Kidney capillary endothelial cell (primary cell): ENCODE measurements at places on chromosomes 12 and 14.

DNA sequence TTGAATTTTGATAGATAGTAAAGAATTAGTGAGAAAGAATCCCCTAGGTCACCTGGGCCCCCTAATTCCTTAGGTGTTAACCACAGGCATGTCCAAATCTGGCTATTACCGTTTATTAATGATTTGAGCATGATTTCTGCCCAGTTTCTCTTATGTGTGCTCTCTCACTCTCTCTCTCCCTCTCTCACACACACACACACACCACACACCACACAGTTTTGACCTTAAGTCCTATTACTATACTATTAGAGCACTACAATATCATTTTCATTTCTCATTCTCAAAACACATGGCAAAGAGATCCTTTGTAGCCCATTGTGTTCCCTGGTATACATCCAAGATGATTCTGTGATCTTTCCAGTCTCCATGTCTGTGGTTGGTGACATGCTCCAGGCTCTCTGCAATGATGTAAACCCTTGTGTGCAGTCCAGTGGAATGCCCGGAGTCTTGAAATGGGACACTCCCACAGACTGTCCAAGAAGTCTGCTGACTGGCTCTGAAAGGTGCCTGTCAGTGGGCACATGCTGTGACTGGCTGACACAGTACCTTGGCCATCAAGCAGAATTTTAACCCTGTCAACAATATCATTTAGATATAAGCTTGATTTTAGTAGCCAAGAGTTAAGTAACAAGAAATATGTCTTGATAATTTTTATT lies 96.2 kb downstream of the FIGNL2 start:
- no peak for DNase-seq

DNA sequence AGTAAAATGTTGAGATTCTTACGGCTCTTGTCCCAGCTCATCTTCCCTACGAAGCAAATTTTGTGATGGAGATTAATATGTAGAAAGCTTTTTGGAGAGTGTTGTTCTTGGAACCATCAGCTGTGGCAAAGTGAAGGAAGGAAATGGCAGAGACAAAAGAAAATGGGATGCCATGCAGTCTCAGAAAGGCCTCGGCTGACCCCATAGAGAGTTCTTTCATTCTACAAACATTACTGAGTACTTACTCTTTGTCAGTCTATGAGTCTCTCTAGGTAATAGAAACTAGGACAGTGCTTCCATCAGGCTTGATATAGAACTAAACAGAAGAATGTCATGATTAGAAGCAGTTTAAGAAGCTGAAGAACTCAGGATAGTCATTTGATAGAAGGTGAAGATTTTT lies 134.1 kb downstream of the PLEKHA5 start:
- no peak for DNase-seq

- no peak for DNase-seq
Measured at GRCh38 chr12:41980390-41980789, 164.3 kb downstream of the GXYLT1 start.

DNA sequence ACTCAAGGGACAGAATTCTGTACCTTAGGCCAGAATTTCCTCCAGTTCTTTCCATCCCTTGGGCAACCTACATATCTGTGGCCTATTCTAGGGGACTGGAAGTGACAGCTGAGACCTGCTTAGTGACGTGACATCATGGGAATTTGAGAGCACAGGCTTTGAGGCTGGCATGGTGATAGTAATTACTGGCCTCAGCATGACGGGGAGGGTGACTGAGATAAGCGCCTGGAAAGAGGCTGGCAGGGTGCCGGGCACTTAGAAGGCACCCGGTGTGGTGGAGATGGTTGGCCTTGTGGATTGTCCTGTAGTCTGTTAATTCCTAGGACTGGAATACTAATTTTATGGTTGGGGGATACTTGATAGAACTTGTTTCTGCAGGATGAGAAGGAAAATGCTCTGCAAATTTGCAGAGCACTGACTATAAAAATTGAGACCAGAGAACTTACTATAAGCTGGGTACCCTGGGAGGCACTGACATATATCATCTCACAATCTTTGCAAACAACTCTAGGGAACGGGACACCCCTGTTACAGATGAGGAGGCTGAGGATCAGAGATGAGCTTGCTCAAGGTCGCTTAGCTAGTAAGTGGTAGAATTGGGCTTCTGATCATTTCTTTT lies 42.2 kb upstream of the TBX3 start:
- DNase-seq, result no peak

- no peak for DNase-seq
Measured at GRCh38 chr14:61753631-61754030, 8.6 kb upstream of the SNAPC1 start.

DNA sequence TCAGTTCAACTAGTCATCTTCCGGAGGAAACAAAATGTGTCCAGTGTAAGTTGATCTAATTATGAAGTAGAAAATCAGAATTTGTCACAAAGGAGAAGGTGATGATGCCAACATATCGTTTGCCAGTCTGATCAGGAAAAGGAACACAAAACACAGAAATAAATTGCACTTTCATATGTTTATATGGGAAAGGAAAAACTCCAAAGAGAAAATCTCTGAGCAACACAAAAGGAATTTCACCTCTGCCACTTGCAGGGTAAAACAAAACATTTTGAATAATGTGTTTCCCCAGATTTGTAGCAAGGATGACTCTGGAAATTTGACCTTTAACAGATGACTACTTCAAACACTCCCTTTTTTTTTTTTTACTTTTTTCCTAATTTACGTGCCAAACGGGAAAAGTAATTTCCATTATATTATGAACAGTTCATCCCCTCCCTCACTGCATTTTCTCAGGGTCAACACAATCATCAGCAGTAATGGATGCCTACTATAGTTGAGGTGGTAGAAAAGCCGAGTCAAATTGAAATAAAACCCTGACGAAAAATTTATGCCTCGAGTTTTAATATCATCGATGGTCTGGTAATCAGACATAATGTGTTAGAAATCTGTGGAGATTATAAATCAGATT lies 25.6 kb downstream of the MGAT4C start:
- DNase-seq, result peak; percentile 91

DNA sequence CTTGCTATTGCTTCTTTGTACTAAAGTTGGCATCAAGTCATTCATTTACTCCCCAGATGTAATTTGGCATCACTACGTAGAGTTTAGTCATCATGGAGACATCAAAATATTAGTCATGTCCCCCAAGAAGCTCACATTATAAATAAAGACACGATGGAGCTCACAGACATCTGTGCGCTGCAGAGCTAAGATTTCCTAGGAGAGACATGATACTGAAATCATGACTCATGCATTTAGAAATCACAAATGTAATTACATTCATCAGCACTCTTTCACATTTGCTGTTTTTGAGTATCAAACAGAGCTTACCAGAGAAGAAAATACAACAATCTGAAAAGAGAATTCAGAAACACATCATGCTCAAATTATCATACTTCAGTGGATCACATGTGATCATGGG lies 169.8 kb downstream of the LRIG3 start:
- peak; percentile 24 for DNase-seq

- peak; percentile 88 for DNase-seq
Measured at GRCh38 chr12:51270951-51271518, 820 bp upstream of the SMAGP start.

DNA sequence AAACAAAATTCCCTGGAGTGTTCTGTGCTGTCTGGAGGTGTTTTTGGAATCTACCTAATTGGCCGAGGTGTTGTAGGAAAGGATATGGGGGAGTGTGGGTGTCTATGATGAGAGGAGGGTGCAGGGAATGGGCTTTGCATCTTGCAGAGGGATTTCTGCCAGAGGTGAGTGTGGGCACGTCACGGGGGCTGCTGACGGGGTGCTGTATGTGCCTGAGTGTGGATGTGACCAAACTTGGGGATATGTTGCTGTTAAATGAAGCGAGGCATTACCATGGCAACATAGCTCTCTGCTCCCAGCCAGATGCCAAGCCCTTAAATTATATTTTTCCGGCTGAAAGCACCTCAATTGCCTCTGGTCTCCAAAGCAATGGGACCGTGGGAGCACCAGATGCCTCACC lies 44.3 kb upstream of the SPTLC2 start:
- no peak for DNase-seq

DNA sequence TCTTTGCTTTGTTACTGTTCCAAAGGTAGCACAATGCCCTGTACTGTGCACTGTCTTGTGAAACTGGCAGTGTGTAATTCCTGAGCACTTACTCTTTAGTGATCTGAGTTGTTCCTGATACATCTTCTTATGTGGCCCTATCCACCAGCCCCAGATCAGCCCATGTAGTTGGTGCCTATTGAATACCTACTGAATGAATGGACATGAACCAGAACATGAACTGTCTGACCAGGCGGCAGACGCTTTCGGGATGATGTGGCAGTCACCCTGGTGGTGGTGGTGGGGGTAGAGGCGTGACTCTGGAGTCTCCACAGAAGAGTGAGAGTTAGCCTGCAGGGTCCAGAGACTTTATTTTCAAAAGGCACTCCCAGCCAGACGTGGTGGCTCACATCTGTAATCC lies 46.6 kb upstream of the PAPOLA start:
- DNase-seq, result no peak

DNA sequence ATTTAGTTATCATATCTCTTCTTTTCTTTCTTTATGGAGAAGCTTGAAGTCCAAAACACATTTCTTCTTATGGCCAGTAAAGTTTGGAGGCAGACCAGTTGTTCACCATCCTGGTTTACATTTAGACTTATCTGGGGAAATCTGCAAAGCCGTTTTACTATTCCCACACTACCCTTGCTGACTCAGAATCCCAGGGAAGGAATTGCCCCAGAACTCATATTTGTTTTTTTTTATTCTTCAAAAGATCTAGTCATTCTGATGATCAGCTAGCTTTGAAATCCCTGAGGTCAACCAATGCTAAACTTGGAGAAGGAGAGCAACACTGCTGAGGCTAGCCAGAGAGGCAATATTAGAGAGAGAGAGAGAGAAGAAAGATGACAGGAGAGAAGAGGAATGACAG lies 12.3 kb upstream of the LMO3 start:
- no peak for DNase-seq

- no peak for DNase-seq
Measured at GRCh38 chr14:100944052-100944451, 40.5 kb upstream of the RTL1 start.

DNA sequence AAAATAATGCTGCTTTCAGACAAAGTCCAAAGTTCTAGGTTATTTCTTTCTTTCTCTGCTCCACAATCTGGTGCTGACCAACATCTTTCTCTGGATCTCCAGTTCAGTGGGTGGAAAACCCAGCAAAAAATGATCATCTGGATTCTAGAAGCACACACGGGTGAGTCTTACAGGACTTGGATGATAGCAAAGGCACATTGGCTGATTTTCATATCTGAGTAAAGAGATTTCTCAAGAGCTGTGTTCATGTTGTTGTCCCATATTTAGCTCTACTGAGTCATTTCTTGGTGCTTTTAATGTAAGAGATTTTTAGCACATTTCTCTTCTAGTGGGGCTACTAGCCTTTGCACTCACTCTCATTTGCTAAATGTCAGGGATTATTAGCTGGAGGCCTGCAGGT lies 336.7 kb downstream of the GALC start:
- DNase-seq, result no peak

GRCh38 chr12:40446385-40446784 lies 221.6 kb downstream of the LRRK2 start:
- DNase-seq, result no peak

DNA sequence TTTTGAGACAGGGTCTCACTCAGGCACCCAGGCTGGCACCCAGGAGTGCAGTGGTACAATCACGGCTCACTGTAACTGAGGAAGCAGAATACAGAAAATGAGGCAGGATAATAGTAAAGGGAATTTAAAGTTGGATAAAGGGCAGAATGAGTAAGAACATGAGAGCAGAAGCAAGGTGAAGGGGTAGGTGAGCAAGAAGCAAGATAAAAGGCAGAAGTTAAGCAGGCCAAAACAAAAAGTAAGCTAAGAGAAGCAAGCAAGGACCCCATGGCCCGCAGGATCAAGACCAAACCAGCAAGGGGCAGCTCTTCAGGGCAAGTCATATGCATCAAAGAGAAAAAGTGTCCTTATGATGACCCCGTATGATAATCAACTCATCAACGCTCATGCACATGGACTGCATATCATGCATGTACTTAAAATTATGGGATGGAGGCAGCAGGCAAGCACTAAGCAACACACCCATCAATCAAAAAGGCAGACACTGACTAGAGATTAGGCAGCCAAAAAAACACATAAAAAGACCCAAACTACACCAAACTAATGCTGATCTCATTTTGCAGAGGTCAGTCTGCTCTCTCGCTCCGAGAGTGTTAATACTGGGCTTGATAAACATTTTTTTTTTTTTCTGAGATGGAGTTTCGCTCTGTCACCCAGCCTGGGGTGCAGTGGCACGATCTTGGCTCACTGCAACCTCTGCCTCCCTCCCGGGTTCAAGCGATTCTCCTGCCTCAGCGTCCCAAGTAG lies 11.6 kb downstream of the TIMELESS start:
- no peak for DNase-seq

GRCh38 chr14:78498062-78498595 lies 328.0 kb downstream of the NRXN3 start:
- no peak for DNase-seq

- DNase-seq, result no peak
Measured at GRCh38 chr12:15932971-15933370, 21.8 kb downstream of the DERA start.

DNA sequence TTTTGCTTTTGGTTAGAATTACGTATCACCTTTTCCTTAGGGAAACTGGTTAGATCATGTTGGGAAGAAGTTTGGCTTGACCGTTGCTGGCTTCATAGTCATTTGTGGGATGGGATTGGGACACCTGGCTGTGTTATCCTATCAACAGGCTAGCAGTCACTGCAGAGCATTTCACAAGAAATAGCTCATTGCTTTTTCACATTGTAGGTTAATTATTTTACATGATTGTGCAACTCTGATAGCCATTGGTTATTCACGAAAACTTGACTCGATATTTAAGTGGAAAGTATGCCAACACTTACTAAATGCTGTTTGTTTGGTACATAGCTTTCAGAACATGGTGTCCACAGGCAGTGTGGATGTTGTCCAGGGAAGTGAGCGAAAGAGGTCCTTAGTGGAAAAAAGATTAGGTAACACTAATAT lies 89.4 kb downstream of the NKX2-1 start:
- no peak for DNase-seq

DNA sequence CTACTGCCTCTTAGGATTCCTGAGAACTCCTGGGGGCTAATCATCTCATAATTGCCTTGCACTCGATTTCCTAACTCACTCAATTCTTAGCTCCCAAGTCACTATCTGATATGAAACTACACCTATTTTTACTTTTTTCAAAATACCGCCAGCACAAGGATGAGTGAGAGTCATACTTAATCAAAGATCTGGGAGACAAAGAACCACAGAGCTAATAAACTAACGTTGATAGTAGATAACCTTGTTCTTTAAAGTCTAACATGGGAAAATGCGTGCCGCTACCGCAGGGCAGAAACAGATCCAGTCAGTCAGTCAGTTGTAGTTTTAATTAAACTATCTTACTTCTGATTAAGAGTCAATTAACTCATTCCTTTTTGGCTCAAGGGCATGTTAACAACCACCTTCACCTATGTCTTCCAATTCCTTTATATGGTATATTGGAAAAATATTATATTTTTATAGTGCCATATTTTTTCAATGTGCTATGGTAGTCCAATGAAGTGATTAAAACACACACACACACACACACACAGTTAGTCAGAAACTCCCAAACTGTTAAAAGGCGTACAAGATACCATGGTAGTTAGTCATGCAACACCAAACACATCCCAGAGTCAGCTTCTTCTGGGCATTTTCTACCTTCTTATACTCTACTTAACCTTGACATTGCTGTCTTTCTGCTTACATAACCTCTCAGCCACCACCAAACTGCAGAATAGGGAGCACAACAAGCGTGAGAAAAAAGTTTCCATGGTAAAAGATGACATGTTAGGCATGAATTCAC lies 114.0 kb downstream of the KLHL28 start:
- DNase-seq, result no peak
